Caco-2 (cell line): ENCODE measurements at places on chromosomes 1 and 21. TPM values are rescaled to one million over a fixed set of nuclear protein-coding genes. Genes with fewer than 3 reads are reported as not detected.
A peak's percentile ranks its signal among the peaks of the same experiment; 100 is the strongest.

DNA sequence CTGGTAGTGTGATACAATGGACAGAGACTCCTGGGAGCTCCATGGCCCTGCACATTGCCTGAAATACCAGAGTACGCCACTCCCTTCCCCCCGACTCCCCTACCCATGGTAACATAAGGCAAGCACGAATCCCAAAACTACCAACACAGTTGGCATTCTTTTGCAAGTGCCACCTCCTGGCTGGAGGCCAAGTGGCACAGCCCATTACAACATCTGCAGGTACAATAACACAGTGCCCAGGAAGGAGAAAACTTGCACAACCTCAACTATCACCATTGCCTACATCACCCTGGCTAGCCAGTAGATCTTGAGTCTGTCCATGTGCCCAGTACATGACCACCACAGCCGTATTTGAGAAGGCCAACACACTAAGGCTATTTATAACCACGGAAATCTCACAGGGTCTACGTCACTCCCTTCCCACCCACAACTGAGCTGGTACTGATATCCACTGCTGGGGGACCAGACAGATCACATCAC is 11.7 kb downstream of the ADAMTS1 start:
- no peak overlapping the region for H3K27ac ChIP-seq
- H3K27me3 ChIP-seq: no peaks in the 10 kb centered on the region
- H3K36me3 ChIP-seq: no peaks in the 10 kb centered on the region
- H3K4me3 ChIP-seq: no peak overlapping the region
- no peak for DNase-seq

GRCh38 chr1:237864338-237865244 is 26.1 kb downstream of the ZP4 start:
- no peak overlapping the region for H3K4me3 ChIP-seq
- H3K27me3 ChIP-seq: no peaks in the 10 kb centered on the region
- no peaks in the 10 kb centered on the region for H3K36me3 ChIP-seq
- H3K4me1 ChIP-seq: no peaks in the 10 kb centered on the region
- peak overlapping the region; percentile 7 for H3K27ac ChIP-seq
- peak; percentile 58 for DNase-seq

GRCh38 chr1:107689159-107689558 is 275.8 kb downstream of the VAV3 start:
- no peaks in the 10 kb centered on the region for H3K27me3 ChIP-seq
- H3K4me3 ChIP-seq: no peak overlapping the region
- H3K27ac ChIP-seq: no peak overlapping the region
- DNase-seq: no peak

DNA sequence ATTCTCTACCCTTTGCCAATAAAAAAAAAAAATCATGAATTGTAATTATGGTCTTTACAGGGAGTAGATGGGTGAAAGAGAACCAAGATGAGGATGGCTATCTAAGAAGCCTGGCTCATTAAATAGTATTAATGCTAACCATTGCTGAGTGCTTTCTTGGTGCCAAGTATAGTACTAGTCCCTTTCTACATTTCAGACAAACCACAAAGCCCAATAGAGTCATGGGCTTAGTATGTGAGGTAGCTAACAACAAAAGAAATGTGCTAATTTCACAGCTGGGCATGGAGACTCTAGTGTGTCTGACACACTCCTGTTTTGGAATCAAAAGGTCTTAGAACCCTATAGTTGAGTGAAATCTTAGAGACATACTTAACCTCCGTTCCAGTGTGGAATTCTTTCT is 84.5 kb upstream of the ESRRG start:
- H3K27me3 ChIP-seq: no peaks in the 10 kb centered on the region
- H3K4me1 ChIP-seq: no peaks in the 10 kb centered on the region
- DNase-seq: no peak

DNA sequence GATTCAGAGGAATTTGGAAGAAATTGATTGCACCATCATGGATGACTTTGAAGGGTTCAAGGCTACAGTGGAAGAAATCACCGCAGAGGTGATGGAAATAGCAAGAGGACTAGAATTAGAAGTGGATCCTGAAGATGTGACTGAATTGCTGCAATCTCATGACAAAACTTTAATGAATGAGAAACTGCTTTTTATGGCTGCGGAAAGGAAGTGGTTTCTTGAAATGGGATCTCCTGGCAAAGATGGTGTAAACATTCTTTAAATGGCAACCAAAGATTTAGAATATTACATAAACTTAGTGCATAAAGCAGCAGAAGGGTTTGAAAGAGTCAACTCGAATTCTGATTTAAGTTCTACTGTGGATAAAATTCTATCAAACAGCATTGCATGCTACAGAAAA is 698.6 kb downstream of the PLA2G4A start:
- no peak overlapping the region for H3K4me3 ChIP-seq
- no peaks in the 10 kb centered on the region for H3K36me3 ChIP-seq
- H3K27me3 ChIP-seq: no peaks in the 10 kb centered on the region
- H3K4me1 ChIP-seq: no peaks in the 10 kb centered on the region
- H3K27ac ChIP-seq: no peak overlapping the region
- no peak for DNase-seq

- no peaks in the 10 kb centered on the region for H3K27me3 ChIP-seq
- no peaks in the 10 kb centered on the region for H3K4me1 ChIP-seq
- DNase-seq: no peak
- no peak overlapping the region for H3K4me3 ChIP-seq
- H3K36me3 ChIP-seq: no peaks in the 10 kb centered on the region
These were observed 31.0 kb upstream of the ARID1A start for GRCh38 chr1:26664802-26665201.

DNA sequence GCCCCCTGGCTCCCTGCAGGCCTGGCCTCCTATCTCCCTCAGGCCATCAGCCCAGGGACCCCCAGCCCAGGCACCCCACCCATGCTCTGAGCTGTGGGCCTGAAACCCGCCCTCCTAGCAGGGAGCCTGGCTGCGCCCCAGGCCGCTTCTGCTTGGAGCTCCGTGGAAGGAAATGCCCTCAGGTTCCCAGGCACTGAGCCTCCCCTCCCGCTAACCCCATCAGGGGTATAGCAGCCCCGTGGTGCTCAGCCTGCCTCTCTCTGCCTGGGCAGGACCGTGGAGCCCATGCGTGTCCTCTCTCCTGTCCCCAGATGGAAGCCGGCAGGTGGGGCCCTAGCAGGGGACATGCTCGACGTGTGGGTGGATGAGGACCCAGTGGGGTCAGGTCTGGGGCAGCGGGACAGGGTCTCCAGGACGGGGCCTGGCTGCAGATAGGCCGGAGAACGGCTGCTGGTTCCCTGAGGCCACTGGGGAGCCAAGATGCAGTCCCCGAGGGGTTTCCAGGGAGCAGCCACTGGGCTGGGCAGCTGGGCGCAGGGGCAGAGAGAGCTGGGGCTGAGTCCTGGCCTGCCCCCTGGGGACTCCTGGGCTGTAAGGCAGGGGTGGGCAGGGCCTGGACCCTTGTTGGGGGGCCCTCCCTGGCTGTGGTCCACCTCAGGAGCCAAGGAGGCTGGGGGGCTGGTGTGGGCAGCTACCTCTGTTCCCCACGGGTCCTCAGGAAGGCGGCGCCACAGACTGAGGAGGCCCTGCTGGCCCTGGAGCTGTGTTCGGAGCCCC is 75.5 kb downstream of the MORN1 start:
- no peak for DNase-seq
- no peak overlapping the region for H3K4me3 ChIP-seq
- no peaks in the 10 kb centered on the region for H3K27me3 ChIP-seq
- peaks cover 21% of the 10 kb centered on the region; the same call in 1 of the 2 replicates for H3K4me1 ChIP-seq
- no peaks in the 10 kb centered on the region for H3K36me3 ChIP-seq

GRCh38 chr1:65372557-65372956 is 47.9 kb upstream of the LEPR start:
- no peak overlapping the region for H3K27ac ChIP-seq
- no peaks in the 10 kb centered on the region for H3K27me3 ChIP-seq
- DNase-seq: no peak

DNA sequence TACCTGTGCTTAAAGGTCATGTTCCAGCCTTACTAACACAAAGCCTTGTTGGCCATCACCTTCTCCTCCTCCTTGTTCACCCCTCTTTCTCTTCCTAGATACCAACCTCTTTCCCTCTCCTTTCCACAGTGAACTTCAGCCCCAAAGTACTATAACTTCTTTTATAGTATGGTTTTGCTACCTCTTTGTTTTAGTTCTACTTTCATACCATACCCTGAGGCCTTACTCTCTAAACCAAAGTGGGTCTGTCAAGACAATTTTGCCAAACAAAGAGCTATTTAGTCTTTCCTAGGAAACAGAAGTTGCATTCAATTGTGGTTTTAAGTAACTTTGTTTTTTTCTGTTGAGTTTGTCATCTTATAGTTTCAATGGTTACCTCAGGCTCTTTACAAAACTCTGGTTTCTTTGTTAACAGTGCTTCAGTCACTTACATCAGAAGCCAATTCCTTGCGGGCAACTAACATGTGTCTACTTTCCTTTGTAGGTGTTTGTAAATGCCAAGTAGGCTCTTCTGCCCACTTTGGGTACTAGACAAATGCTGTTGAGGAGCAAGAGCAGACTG is 623.9 kb upstream of the PKN2 start:
- H3K36me3 ChIP-seq: no peaks in the 10 kb centered on the region
- DNase-seq: no peak
- no peaks in the 10 kb centered on the region for H3K4me1 ChIP-seq
- H3K27me3 ChIP-seq: no peaks in the 10 kb centered on the region
- no peak overlapping the region for H3K4me3 ChIP-seq
- no peak overlapping the region for H3K27ac ChIP-seq

DNA sequence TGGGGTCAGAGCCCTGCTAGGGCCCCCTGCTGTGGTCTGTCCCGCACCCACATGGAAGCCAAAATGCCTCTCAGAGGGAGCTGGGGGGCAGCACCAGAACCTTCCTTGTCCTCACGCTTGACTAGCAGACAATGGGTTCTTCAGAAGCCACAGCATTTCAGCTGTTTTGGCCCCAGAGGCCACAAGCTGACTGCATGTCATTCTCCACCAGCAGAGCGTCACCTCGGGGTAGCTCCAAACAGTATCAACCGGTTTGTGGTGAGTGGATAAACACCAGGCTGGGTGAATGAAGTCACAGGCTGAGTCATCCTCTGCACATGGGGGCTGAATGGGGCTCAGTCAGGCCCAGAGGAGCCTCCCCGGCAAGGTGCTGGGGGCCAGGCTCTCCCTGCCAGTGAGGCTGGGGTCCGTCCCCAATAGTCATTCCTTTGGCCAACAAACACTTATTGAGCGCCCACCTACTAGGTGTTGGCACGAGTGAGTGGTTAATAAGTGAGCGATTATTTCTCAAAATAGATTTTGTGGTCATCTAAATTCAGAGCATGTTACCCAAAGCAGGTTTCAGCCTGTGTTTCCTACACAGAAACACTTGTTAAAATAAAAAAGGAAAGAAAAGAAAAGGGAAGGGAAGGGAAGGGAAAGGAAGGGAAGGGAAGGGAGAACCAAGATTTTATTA is 9.1 kb downstream of the OLIG1 start:
- no peak overlapping the region for H3K4me3 ChIP-seq
- no peak overlapping the region for H3K27ac ChIP-seq
- H3K27me3 ChIP-seq: no peaks in the 10 kb centered on the region
- DNase-seq: no peak
- peaks cover 10% of the 10 kb centered on the region for H3K4me1 ChIP-seq

DNA sequence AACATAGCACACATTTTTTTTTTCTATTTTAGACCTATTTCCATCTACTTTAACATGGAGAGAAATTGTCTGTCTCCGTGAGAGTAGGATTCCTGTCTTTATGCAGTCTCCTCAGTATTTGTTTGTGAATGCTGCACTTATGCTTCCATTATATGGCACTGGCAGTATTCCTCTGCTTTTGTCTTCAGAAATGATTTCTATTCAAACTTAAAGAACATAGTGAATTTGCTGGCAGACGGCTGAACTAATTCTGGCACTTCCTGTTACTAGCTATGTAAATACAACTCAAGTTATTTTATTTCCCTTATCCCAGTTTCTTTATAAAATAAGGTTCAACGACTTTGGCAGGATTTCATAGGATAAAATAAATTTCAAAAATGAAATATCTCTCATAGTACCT is 45.3 kb downstream of the KCTD3 start:
- DNase-seq: no peak
- peaks cover 11% of the 10 kb centered on the region; the same call in 1 of the 2 replicates for H3K4me1 ChIP-seq
- no peak overlapping the region for H3K4me3 ChIP-seq
- no peak overlapping the region for H3K27ac ChIP-seq
- H3K36me3 ChIP-seq: no peaks in the 10 kb centered on the region

- H3K4me1 ChIP-seq: no peaks in the 10 kb centered on the region
- no peak overlapping the region for H3K27ac ChIP-seq
These were observed 1287.4 kb upstream of the B3GALT2 start for GRCh38 chr1:194473766-194474165.

DNA sequence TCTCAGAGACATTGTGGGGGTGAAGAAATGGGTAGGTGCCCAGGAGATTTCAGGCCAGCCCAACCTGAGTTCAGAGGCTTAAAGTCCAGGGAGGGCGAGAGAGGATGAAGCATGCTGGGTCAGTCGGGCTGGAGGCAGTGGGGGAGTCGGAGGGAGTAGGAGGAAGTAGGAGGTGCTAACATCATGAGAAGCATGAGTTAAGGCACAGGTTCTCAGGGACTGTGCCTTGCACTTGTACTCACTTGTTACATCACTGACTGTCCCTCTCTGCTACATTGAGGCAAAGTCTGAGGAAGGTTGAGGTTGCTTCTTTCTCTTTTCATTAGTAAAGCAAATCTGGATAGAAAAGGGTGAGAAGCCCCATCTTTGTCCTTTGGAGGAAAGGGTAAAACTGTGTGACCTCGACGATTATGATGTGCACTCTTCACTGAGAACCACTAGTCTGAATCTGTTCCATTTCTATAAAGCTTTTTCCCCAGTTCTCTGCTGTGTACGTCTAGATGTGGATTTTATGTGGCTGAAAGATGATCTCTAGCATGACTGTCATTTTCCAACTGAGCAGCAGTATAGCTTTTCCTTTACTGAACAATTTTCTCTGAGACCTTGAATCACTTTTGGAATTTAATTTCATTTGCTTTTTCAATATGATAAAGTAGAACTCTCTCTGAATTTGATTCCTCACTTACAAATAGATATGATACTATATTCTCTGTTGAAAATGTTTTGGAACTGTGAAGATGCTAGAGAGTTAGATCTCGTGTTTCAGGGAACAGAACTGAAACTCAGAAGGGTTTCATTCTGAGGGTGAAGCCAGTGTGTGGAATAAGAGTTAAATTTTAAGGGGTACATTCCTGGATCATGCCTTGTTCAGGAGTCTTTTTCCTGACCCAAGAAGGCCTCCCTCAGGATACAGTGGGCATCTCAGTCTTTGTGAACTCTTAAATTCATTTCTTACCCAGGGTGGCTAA is 94.6 kb downstream of the FGGY start:
- H3K36me3 ChIP-seq: no peaks in the 10 kb centered on the region
- no peaks in the 10 kb centered on the region for H3K27me3 ChIP-seq
- DNase-seq: no peak

GRCh38 chr1:187840557-187840956 is 1011.8 kb downstream of the PLA2G4A start:
- H3K4me3 ChIP-seq: no peak overlapping the region
- no peak for DNase-seq
- no peaks in the 10 kb centered on the region for H3K27me3 ChIP-seq
- peaks cover 10% of the 10 kb centered on the region; the same call in 1 of the 2 replicates for H3K4me1 ChIP-seq
- no peaks in the 10 kb centered on the region for H3K36me3 ChIP-seq

The IL10 gene
- total RNA-seq: not detected in 2 replicates

The S100A7 gene
- total RNA-seq: not detected in 2 replicates

The CCDC181 gene
- 0.23 and 0.42 TPM in 2 replicates for total RNA-seq

The ZBED6 gene
- 19.9 and 20.5 TPM in 2 replicates for total RNA-seq

The NKAIN1 gene
- total RNA-seq: 0.12 TPM in 1 of 2 replicates, not detected in the other

The ADGRB2 gene
- total RNA-seq: 1.4 and 2.2 TPM in 2 replicates
